Vagina (tissue), 2 donors: ENCODE measurements at places on chromosomes 12 and 14.

DNA sequence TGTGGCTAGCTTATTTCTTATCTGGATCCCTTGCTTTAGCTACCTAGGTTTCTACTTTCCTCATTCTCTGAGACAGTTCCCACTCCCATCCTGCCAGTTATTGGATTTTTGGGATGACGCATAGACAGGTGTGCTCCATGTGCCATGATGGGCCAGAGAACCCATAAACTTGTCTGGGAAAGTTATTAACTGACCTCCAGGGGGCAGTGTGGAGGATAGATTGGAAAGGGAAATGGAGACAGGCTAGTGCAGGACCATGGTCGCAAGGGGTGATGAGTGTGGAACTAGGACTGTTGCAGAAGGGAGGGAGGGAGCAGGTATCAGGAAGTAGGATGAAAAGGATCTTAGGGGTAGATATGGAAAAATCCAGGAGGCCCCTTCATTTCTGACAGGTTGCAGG is 80.3 kb downstream of the ESRRB start:
- DNase-seq: no peak

- no peak for DNase-seq
These were observed 14.5 kb upstream of the CCND2 start for GRCh38 chr12:4259099-4259498.

DNA sequence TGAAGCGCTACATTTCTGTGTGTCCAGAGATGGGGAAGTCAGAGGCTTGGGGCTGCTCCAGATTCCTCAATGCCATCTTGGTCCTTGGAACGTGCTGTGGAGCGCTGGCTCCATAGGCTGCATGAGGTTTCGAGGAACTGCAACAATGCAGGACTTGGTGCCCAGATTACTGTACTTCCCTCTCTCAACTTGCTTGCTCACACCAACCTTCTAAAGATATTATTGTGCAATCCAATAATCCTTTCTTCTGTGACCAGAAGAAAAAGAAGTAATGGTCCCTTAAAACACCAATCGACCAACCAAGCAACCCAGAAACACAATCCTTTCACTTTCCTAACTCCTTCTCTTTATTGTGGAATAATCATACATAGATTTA is 3.7 kb downstream of the PRICKLE1 start:
- no peak for DNase-seq

- no peak for DNase-seq
These were observed 95.3 kb downstream of the CIT start for GRCh38 chr12:119781804-119782203.

GRCh38 chr14:89418452-89418851 is 1.4 kb upstream of the FOXN3 start:
- no peak for DNase-seq

DNA sequence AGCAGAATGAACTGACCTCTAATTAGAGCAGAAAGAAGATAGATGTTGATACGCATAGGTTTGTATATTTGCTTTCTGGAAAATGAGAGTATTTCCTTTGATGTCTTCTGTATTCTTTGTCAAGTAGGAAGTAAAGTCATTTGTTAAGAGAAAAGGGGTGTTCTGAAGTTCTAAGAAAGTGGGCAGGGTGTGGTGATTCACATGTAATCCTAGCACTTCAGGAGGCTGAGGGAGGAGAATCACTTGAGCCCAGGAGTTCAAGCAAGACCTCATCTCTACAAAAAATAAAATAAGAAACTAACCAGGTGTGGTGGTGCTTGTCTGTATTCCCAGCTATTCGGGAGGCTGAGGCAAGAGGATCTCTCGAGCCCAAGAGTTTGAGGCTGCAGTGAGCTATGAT is 2.8 kb downstream of the RHNO1 start:
- DNase-seq: no peak

GRCh38 chr12:52081263-52081733 is 1.8 kb downstream of the SMIM41 start:
- DNase-seq: no peak

DNA sequence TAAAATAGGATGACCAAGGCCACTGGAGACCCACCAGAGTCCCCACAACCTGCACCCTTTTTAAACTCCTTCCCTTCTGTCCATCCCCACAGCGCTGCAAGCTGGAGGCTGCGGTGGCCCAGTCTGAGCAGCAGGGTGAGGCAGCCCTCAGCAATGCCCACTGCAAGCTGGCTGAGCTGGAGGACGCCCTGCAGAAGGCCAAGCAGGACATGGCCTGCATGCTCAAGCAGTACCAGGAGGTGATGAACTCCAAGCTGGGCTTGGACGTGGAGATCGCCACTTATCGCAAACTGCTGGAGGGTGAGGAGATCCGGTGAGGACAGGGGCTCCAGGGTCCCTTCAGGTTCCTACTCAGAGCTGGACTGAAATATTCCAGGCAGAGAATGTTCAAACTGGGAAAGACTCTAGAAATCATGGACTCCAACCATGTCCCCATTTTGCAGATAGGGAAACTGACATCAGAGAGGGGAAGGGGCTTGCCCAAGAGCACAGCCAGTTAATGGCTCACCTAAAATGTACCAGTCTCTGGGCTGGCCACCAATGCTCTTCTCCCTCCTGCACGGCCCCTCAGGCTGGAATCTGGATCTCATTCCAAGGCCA is 17.2 kb downstream of the KRT85 start:
- no peak for DNase-seq

- no peak for DNase-seq
These were observed 46.9 kb downstream of the KCTD10 start for GRCh38 chr12:109430244-109430643.
